ENCODE measurements at places on chromosomes 5 and 9. TPM values are rescaled to one million over a fixed set of nuclear protein-coding genes. Genes with fewer than 3 reads are reported as not detected.

OSMR gene
- total RNA-seq: 30.0 TPM

SLC6A3 gene
- total RNA-seq: not detected

NUTM2F gene
- total RNA-seq: not detected

LRRC19 gene
- total RNA-seq: not detected

CBY3 gene
- total RNA-seq: not detected

PCDH1 gene
- 94.4 TPM for total RNA-seq

All from dermis blood vessel endothelial cell (primary cell).